ENCODE measurements at places on chromosomes 16 and 17.
A peak's percentile ranks its signal among the peaks of the same experiment; 100 is the strongest.

GRCh38 chr16:4517812-4518680 lies 20.5 kb downstream of the CDIP1 start:
- peak; percentile 38 for DNase-seq

GRCh38 chr17:57881143-57881542 lies 31.3 kb upstream of the MRPS23 start:
- peak; percentile 61 for DNase-seq

DNA sequence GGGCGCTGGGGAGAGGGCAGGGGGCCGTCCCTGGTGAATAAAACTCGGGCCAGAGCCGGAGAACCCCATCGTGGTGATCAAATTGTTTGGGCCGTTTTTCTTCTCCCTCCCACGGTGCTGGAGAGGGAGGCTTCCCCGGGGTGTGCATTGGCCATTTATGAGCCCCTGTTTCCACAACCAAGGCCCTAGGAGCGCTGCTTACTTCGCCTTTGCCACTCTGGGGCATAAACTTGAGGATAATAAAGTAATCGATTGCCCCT lies 544 bp downstream of the CCP110 start:
- no peak for DNase-seq

DNA sequence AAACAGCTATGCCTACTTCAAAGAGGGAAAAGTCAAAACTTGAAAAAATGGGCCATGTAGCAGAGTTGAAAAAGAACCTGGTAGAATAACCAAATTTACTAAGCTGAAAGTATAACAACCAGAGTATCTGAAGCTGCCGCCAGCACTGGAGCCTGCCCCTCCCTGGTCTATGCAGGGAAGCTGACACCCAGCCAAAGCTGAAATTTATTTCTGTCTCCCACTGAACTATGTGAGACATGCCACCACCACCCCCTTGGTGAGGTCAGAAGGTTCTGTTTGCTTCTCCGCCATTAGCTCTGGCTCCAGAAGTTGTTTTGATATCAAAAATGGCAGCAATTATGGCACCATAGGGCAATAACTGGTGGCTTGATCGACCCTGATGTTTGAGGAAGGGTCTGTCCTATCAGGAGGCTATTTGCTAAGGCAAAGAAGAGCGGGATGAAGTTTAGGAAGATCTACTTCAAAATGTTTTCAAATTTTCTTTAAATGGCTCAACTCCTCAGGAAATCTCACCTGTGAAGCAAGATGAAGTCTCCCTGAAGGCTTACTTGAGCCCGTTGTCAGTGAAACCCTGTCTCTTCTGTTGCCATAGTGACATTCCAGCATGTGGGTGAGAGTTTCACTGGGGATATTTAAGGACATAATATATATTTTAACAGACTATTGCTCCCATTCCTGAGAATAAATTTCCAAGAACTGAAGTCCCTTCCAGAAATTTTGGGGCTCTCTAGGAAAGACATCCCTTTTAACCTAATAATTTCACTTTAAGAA lies 122.0 kb downstream of the COPRS start:
- no peak for DNase-seq

GRCh38 chr17:17258998-17259397 lies 22.0 kb upstream of the FLCN start:
- no peak for DNase-seq

GRCh38 chr17:65154770-65155589 lies 17.8 kb downstream of the RGS9 start:
- DNase-seq = peak; percentile 58
